ENCODE measurements at places on chromosomes 3 and 15.

DNA sequence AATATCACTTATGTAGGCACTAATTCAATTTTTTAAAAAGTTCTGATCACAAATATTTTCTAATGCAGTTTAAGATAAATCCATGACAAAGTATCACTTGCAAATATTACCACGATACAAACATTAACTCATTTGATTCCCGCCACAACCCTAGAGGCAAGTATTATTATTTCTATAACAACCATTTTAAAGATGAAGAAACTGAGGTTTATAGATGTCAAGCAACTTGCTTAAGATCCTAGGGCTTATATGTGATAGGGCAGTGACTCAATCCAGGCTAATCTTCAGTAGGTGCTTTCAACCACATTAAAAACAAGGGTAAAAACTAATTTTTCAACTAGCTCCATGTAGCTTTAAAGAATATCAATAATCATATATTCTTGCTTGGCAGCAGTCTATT is 1.7 kb downstream of the DYNC1LI1 start:
- DNase-seq = no peak

GRCh38 chr3:115662356-115662755 is 39.0 kb downstream of the GAP43 start:
- no peak for DNase-seq

GRCh38 chr3:13401149-13401548 is 19.0 kb downstream of the NUP210 start:
- no peak for DNase-seq

DNA sequence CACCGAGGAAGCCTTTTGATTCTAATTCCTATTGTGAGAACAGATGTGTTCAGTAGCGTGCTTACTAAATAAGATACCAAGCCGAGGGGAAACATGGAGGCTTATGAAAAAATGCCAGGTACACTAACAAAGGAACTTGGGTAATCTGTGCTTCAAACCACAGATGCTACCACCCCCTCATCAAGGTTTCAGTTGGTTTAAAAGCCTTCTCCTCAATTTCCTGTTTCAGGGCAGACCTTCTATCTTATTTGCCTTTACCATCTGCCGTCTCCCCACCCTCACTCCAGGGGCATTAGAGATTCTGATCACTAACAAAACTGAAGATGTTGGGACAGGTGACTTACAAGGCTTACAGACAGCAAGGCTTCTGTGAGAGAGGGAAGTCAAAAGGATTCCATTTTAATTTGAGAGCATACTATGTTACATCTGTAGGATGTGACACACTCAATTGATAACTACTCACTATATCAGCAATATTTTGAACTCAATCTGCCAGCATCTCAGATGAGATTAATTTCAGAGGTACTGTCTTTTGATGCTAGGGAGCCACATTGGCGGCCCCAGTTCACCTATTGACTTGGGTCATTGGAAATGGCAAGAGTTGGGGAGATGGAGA is 60.6 kb upstream of the PLCL2 start:
- no peak for DNase-seq

GRCh38 chr3:70053293-70053692 is 53.8 kb downstream of the SAMMSON start:
- no peak for DNase-seq

- no peak for DNase-seq
These were observed 34.3 kb downstream of the CCDC66 start for GRCh38 chr3:56591262-56591661.

DNA sequence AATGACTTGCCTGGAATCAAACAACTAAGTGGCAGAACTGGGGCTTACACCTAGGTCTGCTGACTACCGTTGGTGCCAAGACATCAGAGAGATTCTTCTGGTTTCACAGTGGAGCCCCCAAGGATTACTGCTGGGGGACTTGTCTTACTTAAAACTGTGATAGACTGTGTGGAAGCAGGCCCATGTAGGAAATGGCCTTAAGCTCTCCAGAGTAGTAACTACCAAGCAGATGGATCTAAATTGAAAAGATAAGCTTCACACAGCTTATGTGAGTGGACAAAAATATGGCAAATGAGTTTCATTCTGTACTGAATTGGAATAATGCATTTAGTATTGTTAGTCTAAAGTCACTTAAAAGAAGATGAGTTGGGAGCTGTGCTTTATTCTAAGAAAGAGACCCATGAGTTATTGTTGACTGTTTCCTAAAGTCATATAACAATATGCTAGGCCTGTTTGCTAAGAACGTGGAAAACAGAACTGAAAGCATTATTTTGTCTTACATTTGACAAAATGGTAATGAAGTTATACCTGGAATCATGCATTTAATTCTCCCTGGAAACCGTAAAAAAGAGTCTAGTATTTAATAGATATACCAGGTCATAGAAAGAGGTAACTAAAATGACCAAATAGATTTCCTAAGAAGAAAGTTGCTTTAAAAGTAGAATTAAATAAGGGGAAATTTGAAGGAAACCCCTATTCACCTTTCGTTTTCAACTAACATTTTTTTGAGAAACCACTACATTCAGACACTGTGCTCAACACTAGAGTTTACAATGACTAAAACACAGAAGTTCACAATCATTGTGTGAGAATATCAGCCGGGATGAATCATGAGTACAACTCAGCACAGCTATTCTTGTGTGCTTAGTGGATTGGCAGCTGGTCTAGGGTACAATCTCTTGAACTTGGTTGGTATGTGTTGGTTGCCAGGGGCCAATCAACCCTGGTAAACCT is 13.0 kb upstream of the MAPK6 start:
- no peak for DNase-seq

GRCh38 chr3:197002701-197003454 is 26.7 kb downstream of the MELTF start:
- peak; percentile 74 for DNase-seq

DNA sequence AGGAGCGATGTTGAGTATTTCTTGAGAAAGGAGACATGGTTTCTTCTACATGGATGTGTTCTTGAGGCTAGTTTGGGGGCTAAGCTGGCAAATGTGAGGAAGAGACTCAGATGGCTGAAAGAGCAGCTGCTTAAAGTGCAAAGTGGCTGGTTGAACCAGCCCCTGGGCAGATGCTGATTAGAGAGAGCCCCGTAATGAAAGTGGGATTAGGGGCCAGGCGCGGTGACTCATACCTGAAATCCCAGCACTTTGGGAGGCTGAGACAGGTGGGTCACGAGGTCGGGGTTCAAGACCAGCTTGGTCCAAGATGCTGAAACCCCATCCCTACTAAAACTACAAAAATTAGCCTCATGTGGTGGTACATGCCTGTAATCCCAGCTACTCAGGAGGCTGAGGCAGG is 75.0 kb upstream of the GCNT3 start:
- no peak for DNase-seq

GRCh38 chr3:128317101-128317697 is 149.5 kb downstream of the DNAJB8 start:
- no peak for DNase-seq

- DNase-seq = no peak
These were observed 1.2 kb downstream of the KIF23 start for GRCh38 chr15:69415381-69415780.

DNA sequence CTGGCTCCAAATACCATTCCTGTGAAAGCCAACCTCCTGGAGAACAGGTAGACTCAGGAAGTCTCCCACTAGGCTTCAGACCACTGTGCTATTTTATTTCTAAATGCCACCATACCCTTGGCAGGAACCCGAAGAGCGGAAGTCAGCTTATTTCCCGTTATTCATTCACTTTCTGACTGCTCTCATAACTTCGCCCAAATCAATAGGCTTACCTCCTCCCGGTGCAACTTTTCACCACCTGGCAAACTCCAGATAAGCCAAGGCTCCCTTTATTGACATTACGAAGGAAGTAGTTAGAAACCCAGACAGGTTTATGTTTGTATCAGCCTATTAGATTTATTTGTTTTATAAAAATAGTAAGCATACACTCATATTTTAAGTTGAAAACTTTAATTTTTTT is 3.3 kb upstream of the CCDC54 start:
- DNase-seq = no peak

DNA sequence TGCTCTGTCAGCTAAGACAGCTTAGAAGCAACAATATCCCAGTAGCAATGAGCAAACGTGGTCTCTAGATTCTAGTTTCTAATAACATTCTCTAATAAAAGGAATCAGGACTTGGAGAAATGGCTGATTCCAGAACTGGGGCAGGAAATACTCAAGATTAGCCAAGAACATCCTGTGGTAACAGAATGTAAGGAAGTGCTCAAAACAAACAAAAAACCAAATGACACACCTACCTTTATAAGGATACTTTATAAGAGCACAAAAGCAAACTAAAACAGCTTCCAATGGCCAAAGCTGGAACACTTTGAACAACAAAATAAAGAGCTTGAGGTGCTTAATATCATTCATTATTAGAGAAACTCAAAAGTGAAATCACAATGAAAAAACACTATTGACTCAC is 33.1 kb upstream of the EIF5A2 start:
- DNase-seq = no peak

GRCh38 chr3:59502806-59503205 is 453.0 kb upstream of the CFAP20DC start:
- DNase-seq = no peak

DNA sequence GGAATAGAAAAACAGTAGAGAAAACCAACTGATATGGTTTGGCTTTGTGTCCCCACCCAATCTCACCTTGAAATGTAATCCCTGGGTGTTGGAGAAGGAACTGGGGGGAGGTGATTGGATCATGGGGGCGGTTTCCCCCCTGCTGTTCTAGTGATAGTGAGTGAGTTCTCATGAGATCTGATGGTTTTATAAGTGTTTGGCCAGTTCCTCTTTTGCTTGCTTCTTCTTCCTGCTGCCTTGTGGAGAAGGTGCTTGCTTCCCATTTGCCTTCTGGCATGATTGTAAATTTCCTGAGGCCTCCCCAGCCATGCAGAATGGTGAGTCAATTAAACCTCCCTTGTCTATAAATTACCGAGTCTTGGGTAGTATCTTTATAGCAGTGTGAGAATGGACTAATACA is 48.4 kb downstream of the EOMES start:
- DNase-seq = no peak

DNA sequence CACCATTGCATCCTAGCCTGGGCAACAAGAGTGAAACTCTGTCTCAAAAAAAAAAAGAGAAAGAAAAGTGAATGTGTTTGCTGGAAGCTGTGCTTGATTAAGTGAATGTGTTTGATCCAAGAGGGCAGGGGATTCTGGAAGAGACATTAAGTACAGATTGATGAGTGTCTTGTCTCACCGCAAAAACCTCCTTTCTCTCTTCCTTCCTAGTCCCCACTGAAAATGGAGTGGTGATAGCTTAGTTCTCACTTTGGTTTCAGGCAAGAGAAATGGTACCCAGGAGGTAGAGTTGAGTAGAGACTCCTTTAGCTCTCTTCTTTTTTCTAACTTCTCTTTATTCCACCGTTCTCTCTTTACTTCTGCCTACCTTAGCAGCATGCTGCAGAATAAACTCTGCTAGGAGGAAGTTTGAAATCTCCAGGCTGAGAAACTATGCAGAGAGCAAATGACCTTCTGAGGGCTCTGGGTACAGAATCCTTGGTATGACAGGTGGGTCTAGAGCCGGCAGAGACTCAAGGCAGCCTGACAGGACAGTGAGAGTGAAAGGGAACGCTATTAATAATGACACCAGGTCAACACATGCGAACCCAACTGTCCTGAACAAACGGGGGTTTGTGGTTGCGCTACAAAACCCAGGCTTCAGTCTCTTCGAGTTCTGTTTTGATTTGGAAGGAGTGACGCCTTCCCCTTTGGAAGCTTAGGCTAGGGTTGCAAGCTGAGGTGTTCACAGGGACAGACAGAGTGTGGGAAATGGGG is 74.9 kb downstream of the SMAD3 start:
- no peak for DNase-seq

DNA sequence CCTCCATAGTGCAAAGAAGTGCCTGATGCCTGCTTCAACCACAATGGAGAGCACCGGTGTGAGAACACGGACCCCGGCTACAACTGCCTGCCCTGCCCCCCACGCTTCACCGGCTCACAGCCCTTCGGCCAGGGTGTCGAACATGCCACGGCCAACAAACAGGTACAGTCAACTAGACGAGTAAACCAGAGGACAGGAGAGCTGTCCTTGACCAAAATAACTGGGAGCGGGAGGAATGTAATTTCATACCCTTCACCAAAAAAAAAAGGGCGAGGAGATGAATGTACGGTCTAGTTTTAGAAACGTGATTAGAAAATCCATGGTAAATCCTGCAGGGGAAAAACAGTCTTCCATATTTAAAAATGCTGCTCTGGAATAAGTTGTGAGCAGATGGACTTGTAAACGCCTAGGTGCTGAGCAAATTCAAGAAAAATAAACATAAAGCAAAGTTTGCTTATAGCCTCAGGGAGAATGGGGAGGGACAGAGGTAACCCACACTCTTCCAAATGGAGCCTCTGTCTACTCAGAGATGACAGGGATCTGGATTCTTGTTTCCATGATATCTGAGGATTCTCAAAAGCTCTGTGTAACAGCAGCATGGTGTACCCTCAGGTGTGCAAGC is 8.4 kb downstream of the THBS1 start:
- DNase-seq = no peak

- DNase-seq = no peak
These were observed 173.3 kb downstream of the ALDH1A2 start for GRCh38 chr15:57892181-57892580.

DNA sequence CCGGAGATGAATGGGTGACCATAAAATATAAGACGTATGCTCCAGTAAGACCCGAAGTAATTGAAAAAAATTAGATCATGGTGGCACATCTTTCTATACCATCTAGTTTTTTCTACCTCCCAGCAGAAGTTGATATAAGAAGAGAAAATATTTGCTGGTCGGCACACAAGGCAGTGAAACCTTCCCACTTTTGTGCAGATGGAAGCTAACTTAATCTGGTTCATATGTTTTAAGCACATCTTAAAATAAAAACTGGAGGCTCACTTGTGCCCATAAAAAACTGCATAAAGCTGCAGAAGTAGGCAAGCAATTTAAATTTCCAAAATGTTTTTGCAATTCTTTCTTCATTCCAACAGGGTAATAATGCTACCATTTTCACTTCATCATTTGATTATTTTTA is 449.2 kb downstream of the CNTN3 start:
- no peak for DNase-seq

DNA sequence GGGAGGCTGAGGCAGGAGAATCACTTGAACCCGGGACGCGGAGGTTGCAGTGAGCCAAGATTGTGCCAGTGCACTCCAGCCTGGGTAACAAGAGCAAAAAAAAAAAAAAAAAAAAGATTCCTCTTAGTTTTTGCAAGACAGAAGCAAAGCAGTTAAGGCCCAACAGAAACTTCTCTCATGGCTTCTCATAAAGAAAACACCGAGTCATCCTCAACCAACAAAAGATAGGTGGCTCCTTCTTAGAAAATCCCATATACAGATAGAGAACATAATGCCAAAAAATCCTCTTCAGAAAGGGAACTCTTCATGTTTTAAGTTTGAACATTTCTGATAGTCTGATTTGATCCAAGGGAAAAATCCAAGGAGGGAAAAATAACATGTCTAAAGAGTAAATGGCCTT is 12.5 kb upstream of the SKIL start:
- DNase-seq = no peak

GRCh38 chr3:116678853-116679252 is 30.7 kb upstream of the TUSC7 start:
- DNase-seq = no peak

GRCh38 chr15:94286583-94286982 is 55.2 kb downstream of the MCTP2 start:
- no peak for DNase-seq

GRCh38 chr15:70879401-70879800 is 12.8 kb downstream of the THAP10 start:
- DNase-seq = no peak
